Fibroblast of skin of abdomen (primary cell): ENCODE measurements at places on chromosomes 11 and 22.

GRCh38 chr11:44165432-44165831 lies 70.0 kb downstream of the EXT2 start:
- DNase-seq: peak; percentile 33

- DNase-seq: no peak
Measured at GRCh38 chr11:134630861-134631260, 218.8 kb upstream of the B3GAT1 start.

DNA sequence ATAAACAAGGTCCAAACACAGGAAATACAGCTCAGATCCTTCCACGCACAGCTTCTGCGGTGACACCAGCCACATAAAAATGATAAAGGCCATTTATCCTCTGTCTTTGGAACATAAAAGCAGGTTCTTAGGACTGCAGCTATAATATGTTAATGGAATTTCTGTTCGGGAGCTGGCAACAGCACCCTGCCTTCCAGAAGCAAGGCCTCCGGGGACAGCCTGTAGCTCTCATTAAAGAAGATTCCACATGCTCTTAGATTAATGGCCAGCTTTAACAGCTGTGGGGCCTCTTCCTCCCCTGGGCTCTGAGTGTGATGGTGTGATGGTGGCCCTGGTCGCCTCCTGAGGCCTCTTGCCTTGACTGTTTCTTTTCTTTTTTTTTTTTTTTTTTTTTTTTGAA lies 137.3 kb downstream of the CACNA1I start:
- no peak for DNase-seq

GRCh38 chr22:19040391-19040861 lies 81.8 kb downstream of the DGCR2 start:
- DNase-seq: no peak

GRCh38 chr22:29901354-29901753 lies 18.4 kb downstream of the MTMR3 start:
- DNase-seq: no peak

GRCh38 chr22:49140911-49141665 lies 686.6 kb downstream of the BRD1 start:
- no peak for DNase-seq

DNA sequence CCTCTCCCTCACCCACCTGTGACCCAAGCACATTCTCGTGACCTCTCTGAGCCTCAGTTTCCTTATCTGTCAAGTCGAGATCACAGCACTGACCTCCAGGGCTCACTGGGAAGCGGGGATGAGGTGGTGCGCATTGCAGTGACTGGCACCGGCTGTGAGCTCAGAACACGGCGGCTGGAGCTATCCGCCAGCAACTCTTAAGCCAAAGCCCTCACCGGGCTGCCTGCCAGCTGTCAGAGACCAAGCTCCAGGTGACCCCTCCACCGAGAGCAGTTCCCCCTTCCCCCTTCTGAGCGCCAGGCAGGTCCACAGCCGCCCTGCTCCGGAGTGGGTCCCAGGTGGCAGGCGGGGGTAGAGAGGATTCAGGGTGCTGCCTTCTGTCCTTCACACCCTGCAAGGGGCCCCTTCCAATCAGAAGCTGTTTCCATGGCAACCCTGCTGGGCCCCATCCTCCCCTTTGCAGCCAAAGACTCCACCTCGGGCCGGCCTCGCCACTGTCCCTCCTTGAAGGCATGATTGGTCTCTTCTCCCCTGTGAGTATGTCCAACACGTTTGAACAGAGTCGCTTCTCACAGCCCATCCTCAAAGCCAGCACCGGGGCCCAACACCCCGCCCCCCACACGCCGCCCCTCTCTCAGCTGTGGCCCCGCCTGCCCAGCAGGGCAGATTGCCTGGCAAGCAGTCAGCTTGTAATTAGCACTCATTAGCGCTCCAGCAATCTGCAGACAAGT lies 98.7 kb downstream of the WNT7B start:
- no peak for DNase-seq

GRCh38 chr11:135073381-135073780 lies 661.3 kb upstream of the B3GAT1 start:
- no peak for DNase-seq

DNA sequence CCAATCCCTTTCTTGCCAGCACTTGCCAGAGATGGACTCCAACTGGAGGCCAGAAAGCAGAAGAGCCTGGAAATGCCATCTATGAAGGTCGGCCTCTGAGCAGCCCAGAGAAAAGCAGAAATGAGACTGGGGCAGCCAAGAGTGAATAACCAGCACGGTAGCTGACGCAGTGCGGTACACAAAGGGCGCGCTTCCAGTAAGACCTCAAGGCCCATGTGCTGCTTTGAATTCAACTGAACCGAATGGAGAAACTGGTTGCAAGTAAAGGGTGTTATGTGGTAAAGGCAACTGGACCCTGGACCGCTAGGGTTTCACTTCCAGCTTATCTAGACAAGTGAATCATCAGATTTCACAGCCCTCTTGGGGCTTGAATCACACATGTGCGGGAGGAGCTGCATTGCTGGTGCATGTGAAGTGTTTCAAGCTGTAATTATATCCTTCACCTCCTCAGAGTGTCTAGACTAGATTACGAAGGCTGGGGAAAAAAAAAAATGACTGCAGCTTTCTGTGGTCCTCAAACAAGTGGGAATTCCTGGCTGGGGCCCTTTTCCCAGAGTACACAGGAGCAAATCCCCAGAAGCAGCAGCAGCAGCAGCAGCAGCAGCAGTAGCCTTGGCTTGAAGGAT lies 128.9 kb downstream of the CCDC34 start:
- DNase-seq: peak; percentile 100

- no peak for DNase-seq
Measured at GRCh38 chr11:33703788-33704187, 3.2 kb upstream of the C11orf91 start.

- no peak for DNase-seq
Measured at GRCh38 chr22:35521358-35522224, 19.0 kb upstream of the RASD2 start.

DNA sequence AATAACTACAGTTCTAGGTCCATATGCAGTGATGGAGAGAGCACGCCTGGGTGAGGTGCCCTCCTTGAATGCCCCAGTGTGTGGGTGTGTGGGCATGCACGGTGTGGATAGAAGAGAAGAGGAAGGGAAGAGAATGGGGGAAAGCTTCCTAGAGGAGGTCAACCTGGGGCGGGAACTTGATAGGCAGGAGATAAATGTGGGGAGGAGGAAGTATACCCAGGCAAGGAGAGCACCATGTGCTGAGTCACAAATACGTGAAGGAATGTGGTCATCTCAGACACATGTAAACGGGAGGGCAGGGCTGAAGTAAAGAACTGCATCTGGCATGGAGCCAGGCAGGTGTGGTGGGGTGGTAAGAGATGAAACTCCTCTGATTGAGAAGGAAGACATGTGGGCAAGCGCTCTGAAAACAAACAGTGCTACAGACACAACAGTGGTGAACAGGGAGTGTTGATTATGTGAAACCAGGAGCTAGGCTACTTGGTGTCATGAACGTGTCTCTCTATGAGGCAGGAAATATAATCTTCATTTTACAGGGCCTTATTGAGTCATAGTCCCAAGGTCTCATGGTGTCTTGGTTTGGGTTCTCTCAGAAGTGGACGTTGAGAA lies 61.5 kb upstream of the EED start:
- DNase-seq: no peak

DNA sequence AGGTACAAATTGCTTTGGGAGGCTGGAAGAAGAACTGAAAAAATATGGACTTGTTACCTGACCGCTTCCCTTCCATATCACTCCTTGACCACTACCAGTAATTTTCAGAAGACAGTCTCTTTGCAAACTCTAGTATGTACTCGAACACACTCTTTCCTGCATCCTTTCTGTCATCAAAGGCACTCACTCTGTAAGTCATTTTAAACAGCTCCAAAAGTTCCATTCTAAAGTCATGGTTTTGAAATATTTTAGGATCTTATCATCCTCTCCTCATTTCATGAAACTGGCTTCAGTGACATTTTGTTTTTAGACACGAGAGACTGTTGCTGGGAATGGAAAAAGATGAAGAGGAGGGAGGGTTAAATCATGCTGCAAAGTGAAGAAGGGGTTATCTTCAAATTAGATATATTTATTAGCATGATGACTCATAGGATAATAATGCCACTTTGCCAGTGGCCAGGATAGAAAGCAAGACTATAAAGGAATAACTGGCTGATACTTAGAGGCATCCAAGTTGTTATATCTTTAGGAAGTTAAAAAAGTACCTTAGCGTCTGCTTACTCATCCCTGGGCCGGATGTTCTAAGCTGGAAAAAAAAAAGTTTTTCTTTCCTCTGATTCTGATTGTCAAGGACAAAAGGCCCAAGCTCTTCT lies 549.3 kb downstream of the METTL15 start:
- peak; percentile 34 for DNase-seq

GRCh38 chr11:96219981-96220623 lies 122.9 kb downstream of the MAML2 start:
- peak; percentile 44 for DNase-seq

GRCh38 chr11:127376301-127376700 lies 375.7 kb upstream of the KIRREL3 start:
- DNase-seq: no peak

- DNase-seq: no peak
Measured at GRCh38 chr11:115080923-115081680, 402.8 kb downstream of the NXPE2 start.

DNA sequence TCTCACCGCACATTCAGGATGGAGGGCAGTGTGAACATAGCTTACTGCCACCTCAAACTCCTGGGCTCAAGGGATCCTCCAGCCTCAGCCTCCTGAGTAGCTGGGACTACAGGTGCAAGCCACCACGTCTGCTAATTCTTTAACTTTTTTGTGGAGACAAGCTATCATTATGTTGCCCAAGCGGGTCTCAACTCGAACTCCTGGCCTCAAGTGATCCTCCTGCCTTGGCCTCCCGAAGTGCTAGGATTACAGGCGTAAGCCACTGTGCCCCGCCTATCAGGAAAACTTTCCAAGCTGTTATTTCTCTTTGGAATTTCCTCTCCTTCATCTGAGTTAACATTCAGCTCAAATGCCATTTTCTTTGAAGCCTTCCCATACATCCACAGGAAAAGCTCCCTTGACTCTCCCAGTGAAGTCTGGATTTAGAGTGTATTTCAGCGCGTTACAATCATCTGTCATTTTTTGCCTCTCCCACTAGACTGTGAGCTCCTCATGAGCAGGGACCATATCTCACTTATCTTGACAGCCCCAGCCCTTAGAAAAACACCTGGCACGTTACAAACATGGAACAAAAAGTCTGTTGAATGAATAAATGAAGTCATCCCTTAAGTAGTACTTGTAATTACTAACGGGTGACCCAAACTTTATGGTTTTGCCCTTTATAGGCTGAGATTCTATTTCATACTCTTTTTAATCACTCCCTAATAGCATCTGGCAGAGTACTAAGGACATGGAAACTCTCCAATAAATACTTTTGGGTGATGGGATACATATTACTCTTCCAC lies 2.2 kb downstream of the MRTFA start:
- no peak for DNase-seq

DNA sequence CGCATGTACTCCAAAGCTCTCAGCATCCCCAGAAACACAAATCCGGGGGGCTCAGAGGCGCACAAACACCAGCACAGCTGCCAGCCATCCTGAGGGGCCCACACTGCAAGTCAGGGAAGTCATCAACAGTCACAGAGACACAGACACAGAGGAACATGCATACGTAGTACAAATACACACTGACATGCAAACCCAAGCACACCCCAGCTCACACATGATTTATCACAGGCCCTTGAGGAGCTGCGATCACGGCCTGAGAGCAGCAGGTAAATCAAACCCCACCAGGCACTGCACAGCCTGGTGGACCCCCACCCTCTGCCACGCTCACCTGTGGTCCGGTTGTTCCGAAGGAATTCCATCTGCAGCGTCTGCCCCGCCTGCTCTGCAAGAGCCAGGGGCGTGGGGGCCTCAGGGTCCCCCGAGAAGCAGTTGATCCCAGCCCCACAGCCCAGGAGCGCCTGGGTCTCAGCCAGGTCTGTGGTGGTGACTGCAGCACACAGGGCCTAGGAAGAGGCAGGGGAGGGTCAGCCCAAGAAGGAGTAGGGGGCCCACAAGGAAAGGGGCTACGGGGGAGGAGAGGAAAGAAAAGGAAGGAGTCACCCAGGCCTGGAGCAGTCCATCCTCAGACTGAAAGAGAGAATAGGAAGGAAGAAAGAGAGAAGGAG lies 28.5 kb upstream of the PDE2A start:
- DNase-seq: no peak

- no peak for DNase-seq
Measured at GRCh38 chr11:102283116-102283485, 34.2 kb upstream of the BIRC3 start.

DNA sequence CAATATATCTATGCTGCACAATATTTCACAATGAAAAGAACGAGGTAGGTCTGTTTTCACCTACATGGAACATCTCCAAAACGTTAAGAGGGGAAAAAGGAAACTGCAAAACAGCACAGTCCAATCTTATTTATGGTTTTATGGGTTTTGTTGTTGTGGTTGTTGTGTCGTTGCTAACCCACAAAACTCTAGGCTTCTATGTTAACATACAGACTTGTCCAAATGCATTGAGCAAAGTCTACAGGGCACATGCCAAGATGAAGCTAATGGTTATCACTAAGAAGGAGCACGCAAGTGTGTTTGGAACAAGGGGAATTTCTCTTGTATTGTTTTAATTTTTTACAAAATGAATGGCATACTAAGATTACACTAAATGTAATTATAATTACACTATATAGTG lies 48.6 kb downstream of the AHNAK start:
- DNase-seq: no peak
